ENCODE measurements at places on chromosomes 16 and 17.

GRCh38 chr17:17114592-17115225 lies 72.5 kb downstream of the MPRIP start:
- DNase-seq, result peak; percentile 15

DNA sequence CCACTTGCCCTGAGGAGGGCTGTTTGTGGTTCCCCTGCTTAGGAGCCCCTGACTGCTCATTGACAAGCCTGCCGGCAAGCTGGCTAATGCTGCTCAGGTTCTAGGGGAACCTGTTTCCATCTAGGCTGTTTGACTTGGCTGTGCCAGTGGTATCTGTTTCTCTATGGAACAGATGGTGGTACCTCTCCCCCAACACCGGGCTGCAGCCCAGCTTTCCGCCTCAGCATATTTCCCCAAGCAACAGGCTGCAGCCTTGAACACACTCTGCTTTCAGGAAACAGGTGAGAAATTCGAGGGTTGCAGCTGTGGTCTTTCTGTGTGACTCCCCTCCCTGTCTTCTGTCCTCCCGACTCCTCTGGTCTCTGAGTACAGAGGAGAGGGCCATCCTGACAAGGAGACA lies 132.3 kb downstream of the TMEM132E start:
- no peak for DNase-seq

- DNase-seq, result peak; percentile 92
Observed at GRCh38 chr17:47229535-47230443, 20.6 kb downstream of the MYL4 start.

- DNase-seq, result no peak
Observed at GRCh38 chr16:88312732-88313131, 70.0 kb upstream of the ZNF469 start.

DNA sequence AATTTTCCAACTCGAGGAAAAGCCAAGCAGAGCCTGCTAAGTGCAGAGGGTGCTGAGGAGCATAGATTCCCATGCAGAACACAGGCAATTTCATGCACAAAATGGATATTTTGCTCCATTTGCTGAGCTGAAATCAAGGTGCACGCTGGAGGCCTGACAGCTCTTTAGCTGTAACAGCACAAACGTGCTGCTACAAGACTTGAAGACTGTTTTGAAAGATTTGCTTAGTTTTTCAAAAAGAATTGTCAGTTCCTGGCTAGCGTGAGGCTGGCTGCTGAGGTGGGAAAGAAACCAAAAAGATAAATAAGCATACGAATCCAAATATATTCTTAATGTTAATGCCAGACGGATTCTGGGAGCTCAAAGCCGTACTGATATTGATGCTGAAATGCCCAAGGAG lies 309.0 kb upstream of the MAF start:
- no peak for DNase-seq

- no peak for DNase-seq
Observed at GRCh38 chr16:50025537-50025931, 509 bp downstream of the CNEP1R1 start.

GRCh38 chr17:81419319-81419885 lies 24.1 kb downstream of the BAHCC1 start:
- DNase-seq, result no peak

GRCh38 chr17:44315760-44316731 lies 7.6 kb downstream of the RUNDC3A start:
- DNase-seq, result no peak

GRCh38 chr17:76935331-76935730 lies 67.1 kb downstream of the MGAT5B start:
- no peak for DNase-seq
